Suprapubic skin (tissue), 4 donors: ENCODE measurements at places on chromosomes 2 and 18.
A peak's percentile ranks its signal among the peaks of the same experiment; 100 is the strongest.

DNA sequence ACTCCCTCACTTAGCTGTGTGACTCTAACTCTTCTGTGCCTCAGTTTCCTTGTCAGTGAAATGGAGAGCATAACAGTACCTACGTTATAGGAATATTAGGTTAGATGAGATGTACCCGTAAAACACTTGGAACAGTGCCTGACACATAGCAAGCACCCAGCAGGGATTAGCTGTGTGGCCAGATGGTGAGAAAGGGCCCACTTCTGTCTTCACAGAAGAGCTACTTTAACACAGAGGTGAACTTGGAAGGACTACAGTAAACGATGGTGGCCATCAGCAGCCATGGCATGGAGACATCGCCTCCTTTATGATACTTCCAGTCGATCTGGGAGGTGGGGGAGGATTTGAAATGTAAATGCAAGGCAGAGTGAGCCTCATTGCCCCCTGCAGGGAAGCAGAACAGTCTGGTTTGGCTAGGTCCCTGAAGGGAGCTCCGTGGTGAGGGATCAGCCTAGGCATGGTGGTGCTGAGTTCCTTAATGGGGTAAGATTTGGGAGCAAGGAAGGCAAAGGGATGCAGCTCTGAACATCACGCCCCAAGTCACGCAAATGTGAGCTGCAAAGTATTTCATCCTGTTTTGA lies 101.7 kb upstream of the ALPP start:
- no peak for DNase-seq

- DNase-seq: no peak
Observed at GRCh38 chr2:96683972-96684820, 41.6 kb downstream of the FER1L5 start.

DNA sequence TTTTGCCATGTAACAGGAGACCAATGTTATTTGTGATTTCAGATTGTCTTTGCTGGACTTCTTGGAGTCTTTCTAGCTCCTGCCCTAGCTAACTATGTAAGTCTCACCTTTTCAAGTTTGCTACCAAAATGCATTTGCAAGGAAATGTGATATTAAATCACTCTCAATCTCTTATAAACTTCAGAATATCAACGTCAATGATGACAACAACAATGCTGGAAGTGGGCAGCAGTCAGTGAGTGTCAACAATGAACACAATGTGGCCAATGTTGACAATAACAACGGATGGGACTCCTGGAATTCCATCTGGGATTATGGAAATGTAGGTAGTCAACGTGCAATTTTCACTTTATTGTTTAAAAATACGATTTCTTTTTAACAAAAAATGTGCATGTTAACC lies 3.0 kb downstream of the GKN1 start:
- DNase-seq: no peak

DNA sequence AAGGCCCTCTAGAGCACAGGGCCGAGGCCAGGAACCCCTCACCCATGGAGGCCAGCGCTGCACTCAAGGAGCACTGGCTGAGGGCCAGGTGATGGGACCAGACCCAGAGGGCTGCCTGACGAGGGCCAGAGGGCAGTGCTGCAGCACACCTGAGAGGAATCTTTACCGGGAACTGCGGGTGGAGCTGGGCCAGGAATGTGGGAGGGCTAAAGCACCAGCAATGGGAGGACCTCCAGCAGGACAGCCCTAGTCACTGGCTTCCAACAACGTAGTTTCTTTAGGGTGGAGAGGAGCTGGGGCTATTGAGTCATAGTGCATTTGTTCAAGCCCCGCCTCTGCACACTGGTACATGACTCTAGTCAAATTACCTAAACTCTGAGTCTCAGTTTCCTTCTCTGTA lies 143.4 kb downstream of the TMEM17 start:
- DNase-seq: no peak

DNA sequence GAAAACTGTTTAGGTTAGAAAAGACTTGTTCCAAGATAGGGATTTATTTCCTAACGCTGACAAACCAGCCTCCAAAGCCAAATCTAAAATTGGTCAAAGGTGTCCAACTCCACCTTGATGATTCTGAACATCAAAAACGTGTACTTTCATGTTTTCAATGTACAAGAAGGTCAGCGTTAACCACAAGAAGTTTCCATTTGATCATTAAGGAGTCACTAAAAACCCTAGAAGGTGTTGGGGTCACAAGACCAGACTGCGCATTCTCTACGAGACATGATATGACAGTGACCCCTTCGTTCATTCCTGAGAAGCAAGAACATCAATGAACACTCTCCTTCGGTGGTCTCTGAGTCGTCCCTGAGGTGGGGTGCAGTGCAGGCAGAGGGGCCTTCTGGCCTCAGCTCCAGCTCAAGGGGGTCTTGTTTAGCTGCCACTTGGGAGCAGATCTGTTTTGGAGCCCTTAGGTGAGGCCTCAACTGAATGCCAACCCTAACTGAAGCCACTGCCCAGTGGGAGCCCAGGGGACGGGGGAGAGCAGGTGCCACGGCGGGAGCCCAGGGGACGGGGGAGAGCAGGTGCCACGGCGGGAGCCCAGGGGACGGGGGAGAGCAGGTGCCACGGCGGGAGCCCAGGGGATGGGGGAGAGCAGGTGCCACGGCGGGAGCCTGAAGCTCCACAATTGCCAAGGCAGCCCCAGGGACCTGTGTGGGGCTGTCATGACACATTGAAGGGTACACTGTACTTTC lies 55.2 kb downstream of the PARD6G start:
- peak; percentile 16 for DNase-seq

- DNase-seq: no peak
Observed at GRCh38 chr18:9133225-9133624, 3.4 kb upstream of the ANKRD12 start.

DNA sequence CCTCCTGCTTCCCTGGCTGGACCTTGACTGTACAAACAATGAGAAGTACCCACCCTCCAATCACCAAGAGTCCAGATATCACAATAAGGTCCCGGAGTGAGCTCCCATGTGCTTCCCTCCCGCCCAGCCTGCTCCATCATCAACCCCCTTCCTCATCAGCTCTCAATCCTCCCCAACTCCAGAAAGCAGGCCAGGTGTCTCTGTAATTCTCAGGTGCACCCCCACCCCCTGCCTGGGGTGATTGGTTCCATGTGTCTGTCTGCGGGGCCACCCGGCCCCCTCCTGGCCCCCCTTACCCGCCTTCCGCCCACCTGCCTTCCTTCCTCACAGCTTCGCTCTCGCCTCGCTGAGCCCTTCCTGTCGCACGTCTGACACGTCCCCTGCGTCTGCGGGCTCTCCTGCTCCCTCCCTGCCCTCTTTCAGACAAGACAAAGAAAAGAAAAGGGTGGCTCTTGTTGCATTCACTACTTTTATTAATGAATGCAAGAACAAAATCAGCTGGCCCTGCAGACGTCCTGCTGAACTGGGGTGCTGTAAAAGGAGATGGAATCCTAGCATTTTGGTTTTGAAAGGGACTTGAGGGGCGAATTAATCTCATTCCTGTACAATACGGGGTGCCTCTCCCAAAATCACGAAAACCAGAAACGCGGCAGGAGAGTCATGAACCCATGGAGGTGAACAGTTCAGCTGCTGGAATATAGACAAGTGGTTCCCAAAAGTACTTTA lies 26.5 kb upstream of the IGFBP2 start:
- DNase-seq: no peak

GRCh38 chr2:239700686-239701345 lies 300.0 kb upstream of the HDAC4 start:
- DNase-seq: peak; percentile 75

DNA sequence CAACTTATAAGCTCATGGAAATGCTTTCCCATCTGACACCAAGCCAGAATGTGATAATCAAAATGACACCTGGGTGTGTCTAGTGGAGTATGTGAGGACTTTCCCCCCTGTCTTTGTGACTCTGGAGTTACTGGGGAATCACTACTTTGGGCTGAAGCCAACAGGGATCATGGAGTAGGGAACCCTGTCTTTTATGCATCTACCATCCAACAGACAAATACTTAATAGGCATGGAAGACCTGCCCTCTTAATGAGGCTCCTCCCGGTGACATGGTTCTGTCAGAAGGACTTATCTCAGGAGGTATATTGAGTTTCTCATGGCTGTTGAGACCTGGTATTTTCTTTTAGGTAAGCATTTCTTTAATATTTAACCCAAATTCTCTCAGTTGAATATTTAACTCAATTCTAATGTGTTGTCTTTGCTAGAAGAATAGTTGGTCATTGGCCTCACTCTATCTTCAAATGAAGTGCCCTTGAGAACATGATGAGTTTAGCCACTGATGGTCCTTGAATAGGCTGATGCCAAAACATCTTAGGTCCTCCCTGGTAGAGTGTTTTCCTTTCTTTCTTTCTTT lies 42.1 kb downstream of the TGIF1 start:
- no peak for DNase-seq

DNA sequence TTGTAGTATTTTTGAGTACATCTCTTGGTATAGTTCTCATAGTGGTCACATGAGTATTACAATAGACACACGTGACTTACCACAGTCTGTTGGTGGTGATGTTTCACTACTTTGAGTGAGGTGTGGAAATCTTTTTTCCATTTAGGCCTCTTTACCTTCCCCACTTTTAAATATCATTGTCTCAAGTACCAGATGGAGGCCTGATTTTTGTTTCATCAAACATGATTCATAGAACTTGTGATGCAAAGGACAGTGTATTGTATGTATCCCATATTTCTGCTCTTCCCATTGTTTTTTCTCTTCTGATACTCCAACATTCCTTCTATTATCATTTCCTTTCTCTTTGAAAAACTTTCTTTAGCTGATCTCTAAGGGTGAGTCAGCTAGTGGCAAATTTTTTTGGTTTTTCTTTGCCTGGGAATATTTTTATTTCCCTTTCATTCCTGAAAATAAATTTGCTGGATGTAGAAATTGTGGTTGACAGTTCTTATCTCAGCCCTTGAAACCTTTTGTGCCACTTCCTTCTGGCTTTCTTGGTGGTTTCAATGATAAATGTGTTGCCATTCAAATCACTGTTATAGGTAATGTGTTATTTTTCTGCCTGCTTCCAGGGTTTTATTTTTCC lies 32.8 kb downstream of the RFX8 start:
- DNase-seq: no peak

GRCh38 chr2:98854682-98855081 lies 81.3 kb downstream of the CRACDL start:
- no peak for DNase-seq

DNA sequence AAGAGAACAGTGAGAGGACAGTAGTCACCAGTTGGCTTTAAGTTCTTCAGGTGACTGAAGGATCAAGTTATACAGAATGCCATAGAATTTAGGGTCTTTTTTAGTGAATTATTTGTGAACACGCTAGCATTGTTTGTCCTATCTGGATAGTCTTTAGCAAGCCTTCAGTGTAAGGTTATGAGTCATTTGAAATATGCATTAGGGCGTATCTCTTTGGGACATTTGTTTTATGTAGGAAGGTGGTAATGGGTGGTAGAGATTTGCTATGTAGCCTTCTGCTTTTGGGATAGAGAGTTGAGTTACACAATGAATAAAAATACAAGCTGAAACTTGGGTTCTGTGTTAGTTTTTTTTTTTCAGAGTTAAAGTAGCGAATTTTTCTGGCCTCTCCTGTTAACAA lies 13.0 kb downstream of the ACTR2 start:
- no peak for DNase-seq

GRCh38 chr2:235864302-235864701 lies 303.9 kb downstream of the GBX2 start:
- no peak for DNase-seq

GRCh38 chr2:21228041-21228895 lies 104.5 kb downstream of the TDRD15 start:
- DNase-seq: no peak

DNA sequence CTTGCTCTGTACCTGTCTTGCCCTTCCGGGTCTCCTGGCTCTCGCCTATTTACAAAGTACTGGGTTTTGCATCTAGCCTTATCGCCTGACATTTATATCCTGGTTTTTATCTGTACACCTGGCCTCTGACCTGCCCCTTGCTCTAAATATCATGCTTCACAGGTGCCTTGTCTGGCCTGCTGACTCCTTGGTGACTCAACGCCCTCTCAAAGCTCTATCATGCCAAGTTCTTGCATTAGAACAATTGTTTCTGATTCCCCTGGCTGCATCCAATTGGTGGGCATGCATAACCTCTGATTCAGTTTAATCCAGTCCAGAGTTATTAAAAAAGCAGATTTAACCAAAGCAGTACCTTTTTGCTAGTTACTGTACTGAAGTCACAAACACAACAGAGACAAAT lies 113.9 kb upstream of the CCDC68 start:
- DNase-seq: no peak

GRCh38 chr18:21703241-21703820 lies 1.2 kb downstream of the ABHD3 start:
- DNase-seq: no peak

DNA sequence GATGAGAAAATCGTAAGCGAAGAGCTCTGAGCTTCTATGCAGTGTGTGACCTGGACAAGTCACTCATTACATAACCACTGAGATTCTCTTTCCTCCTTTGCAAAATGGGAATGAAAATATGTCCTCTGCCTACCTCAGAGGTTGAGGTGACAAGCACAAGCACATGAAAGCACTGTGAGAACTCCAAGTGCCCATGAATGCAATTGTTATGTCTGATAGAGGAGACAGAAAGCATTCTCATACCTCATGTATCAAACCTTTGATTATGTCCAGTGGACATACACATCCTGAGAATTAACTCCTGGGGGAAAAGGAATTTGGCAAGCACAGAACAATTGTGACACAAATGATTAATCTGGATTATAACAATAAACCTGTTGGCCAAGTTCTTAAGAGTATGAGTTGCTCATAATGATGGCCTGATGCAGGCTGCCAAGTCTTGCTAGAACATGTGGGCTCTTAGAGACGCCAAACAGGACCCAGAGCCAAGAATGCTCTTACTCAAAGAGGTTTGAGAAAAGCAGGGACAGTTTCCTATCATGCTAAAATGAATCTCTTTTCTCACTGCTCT lies 8.5 kb upstream of the RMDN2 start:
- peak; percentile 78 for DNase-seq

DNA sequence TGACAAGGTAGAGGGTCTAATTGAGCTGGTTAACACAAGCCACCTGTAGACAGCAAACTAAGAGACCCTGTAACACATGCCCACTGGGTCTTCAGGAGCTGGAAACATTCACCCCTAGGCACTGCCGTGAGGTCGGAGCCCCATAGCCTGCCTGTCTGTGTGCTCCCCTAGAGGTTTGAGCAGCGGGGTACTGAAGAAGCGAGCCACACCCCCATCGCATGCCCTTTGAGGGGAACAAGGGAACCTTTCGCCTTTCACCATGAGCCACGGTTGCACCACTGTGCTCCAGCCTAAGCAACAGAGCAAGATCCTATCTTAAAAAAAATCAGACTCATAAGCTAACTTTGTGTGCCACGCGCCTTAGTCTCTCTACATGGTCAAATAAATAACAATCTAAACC lies 36.2 kb upstream of the RAB27B start:
- no peak for DNase-seq

DNA sequence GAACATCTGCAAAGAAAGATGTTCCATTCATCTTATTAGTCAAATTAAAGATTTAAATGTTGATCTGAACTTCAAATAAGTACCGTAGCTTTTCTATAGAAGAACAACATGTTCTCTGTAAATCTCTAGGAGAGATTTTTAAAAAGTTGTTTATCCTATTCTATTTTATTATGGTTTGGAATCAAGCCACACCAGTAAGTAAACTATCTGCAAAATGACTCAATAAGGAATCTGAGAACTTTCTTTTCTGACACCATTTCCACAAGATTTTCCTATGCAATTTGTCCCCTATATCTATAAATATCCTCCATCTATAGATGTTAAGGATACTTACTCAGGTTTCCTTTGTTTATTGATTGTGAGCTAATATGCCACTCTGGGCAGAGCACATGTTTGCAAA lies 736.6 kb downstream of the CBLN2 start:
- no peak for DNase-seq

- no peak for DNase-seq
Observed at GRCh38 chr2:52632543-52632942, 1135.1 kb upstream of the CHAC2 start.

- no peak for DNase-seq
Observed at GRCh38 chr2:128727914-128728313, 409.2 kb upstream of the HS6ST1 start.
